Activated T-helper 1 cell treated with Interleukin-2 at 50 U/mL for 16 hours (primary cell): ENCODE measurements at places on chromosomes 12 and 14.

GRCh38 chr12:28872654-28873268 is 276.3 kb upstream of the FAR2 start:
- DNase-seq: no peak

GRCh38 chr12:51393676-51394545 is 2.7 kb upstream of the GALNT6 start:
- peak; percentile 39 for DNase-seq

- no peak for DNase-seq
Observed at GRCh38 chr14:24679248-24679961, 45.4 kb upstream of the GZMB start.

DNA sequence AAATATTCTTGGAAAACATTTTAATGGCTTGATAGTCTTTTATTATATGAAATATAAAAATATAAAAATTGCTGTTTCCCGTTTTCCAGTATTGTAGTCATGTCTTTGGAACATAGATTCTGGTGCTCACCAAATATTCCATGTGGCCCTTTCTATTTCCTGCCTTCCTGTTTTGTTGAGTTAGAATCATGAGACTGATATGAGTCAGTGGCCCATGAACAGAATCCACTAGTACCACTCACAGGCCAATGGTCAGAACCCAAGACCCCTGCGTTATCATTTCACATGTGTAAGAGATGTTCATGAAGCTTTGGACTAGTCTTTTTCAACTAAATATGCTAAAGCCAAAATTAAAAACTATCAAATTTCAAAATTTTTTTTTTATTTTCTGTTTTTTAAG is 56.9 kb downstream of the BICD1 start:
- DNase-seq: no peak

DNA sequence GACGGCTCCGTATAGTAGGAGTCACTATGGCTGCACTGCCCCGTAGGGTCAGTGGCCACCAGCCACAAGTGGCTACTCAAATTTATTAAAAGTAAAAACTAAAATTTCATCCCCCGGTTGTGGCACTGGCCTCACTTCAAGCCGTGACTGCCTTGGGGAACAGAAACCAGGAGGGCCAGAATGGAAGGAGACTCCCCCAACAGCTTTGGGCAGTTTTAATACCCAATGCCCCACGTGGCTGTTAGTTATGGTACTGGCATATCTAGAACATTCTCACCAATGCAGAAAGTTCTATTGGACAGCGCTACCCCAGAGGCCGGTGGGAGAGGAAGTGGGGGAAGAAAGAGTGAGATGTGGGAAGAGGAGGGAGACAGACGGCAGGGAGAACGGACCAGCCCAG is 6.2 kb downstream of the NCOR2 start:
- no peak for DNase-seq

GRCh38 chr14:90308561-90308960 is 23.2 kb downstream of the NRDE2 start:
- DNase-seq: no peak

GRCh38 chr14:99773521-99774497 is 19.4 kb upstream of the EML1 start:
- no peak for DNase-seq

DNA sequence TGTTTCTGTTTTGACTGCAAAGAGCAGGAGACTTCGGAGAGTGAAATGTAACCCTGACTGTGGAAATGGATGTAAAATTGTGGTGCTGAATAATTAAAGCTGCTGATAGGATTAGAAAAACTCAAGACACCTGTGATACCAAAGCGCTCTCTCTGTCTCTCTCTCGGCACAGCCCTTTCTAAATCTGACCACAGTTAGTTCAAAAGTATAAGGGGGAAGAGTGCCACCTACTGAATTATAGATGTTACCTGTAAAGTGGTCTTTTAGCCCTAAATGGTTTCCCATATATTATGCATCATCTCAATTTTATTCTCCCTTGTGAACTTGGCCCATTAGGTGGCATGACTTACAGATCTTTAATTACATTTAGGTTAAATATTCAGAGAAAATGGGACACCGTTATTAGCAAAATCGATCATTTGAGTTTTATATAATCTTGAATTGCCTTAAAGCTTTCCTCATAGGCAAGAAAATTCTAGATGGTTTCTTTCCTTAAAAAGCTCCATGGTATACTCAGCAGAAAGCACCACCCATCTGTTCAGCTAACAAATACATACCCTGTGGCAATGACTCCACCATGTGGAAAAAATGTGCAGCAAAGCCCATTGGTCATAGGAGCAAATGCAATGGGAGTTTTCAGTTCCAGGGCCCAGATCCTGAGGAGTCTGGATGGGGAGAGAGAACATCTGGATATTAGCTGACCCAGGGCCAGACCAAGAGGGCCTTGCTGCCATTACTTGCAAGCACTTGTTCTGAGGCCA is 18.1 kb downstream of the RFC5 start:
- no peak for DNase-seq

GRCh38 chr12:111411185-111411764 is 5.6 kb downstream of the SH2B3 start:
- DNase-seq: no peak

DNA sequence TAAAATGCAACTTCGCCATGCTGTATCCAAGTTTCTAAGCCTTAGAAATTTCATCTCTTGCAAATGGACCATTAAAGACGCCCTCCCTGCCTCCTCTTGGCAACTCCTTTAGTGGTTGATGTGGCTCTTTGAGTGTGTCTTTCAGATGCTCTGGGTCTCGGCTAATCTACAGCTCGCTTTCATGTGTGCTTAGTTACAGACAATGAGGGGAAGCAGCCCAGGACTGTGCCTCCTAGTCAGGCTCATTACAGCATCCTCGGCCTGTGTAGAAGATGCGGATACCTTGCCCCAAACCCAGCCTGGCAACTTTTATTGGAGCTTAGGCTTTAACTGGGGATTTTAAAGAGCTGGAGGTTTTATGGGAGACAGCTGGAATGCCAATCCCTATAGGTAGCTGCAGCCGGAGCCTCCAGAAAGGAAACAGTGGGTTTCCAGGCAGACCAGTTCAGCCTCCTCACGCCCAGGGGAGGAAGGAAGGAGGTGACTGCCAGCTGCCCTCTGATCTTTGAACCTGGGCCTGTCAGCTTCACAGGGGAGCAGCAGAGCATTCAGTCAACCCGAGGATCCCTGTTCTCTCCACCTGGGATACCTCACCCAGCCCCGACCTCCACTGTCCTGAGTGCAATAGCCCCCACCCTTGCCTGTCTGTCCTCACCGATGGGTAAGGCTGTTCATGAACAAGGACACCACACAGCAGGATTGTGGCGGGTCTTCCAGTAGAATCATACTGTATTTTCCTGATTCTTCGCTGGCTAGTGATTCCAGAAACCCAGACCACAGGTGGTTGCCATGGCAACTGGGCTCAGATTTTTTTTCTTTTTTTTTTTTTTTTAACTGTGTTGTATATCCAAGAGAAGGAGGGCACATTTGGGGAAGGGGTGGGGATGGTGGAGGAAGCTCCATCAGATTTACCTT is 638.5 kb downstream of the MED13L start:
- DNase-seq: no peak

DNA sequence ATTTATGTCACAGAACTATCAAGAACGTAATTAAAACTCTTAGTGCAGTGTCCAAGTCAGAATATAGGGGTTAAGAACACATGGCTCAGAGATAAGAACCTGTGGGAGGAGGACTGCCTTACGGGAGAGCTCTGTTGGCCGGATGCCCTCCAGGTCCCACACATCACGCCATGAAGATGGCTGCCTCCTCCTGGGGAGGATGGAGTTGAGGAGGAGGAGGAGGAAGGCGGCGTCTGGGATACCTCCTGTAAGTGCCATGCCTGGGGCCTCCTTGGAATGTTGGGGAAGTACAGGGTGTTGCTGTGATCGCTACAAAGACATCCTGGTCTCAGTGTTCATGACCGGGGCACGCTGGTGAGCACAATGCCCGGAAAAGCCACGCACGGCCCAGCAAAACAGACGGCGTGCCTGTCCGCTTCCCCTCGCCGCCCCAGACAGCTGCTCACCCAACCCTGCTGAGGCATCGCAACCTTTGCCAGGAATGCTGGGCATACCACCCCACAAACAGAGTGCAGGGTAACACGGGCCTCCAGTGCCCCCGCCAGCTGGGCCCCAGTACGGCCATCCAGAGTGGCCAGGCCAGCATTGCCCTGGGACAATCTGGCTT is 28.7 kb upstream of the CD9 start:
- DNase-seq: no peak

DNA sequence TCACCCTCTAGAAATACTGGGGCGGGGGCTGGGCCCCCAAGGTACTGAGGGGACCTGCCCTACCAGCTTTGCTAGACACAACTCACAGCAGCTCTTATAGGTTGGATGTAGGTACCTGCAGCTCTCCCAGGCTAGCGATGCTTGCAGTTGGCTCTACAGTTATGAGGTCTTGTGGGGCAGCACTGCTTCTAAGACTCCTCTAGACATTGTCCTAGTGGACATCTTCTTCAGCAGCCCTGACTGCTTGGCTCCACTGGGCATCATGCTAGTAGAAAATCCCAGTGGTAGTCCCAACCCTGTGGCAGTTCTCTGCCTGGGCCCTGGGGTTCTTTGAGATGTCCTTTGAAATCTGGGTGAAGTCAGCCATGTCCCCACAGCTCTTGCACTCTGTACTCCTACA is 419.3 kb upstream of the SEL1L start:
- no peak for DNase-seq

DNA sequence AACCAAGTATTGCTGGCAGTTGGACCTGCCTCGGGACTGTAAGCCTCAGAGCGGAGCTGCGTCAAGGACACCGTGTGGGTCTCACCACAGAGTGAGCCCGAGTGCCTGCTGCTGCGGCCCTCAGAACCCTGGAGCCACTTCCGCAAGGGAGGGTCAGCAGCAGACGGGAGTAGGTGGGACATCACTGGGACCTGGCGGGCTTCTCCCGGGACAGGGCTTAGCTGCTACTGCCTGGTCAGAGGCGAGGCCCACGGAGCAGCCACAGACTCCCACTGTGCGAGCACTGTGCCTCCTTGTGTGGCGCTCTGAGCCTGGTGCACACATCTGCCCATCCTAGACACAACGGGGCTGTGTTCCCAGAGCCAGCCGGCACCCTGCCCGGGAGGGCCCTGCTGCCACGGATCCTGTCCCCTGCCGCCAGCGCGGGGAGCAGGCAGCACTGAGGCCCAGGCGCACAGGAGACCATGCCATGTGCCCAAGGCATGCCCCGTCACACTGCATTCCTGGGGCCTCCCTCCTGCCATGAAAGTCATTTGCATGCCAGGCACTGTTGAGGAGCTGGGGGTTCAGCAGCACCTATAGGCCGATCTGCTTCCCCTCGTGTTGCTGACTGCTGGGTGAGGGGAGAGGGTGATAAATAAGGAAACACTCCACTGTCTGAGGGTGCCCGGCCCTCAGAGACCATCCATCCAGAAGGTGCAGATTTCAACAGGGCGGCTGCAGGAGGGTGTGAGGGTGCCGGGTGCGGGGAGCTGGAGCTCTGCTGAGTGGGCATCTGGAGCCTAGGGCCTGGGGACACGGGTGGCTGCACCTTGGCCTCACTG is 10.0 kb downstream of the HIP1R start:
- DNase-seq: no peak

DNA sequence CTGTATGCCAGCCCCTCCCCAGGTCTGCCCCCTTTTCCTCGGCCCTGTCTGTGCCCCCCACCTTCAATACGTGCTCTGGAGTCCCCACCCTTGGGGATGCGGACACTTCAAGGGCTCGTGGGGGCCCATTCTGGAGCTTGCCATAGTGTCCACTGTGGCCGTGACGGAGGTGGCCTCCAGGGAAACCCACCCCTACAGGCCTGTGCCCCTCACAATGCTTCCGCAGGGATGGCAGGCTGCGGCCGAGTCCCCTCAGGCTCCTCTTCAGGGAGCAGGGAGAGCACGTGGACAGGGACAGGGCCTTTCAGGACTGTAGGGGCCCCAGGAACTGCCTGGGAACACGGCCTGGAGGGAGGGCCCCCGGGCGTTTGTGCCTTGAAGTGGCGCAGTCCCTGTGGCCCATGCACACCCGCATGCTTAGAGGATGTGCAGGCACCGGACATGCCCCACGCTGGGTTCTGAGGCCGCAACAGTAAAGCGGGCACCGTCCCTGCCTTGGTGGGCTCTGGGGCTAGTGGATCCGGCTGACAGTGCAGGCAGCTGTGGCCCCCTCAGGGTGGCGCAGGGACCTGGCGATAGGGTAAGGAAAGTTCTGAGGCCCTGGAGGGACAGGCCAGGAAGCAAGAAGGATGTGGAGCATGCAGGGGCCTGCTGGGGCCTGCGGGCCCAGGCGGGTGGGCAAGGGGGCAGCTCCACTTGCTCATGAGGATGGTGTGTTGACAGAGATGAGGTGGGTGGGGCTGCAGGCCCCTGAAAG is 209.0 kb upstream of the RTL1 start:
- no peak for DNase-seq

GRCh38 chr14:94710731-94711130 is 59.2 kb downstream of the GSC start:
- DNase-seq: no peak
